ENCODE measurements at places on chromosomes 12 and 14. TPM values are rescaled to one million over a fixed set of nuclear protein-coding genes. Genes with fewer than 3 reads are reported as not detected.

DNA sequence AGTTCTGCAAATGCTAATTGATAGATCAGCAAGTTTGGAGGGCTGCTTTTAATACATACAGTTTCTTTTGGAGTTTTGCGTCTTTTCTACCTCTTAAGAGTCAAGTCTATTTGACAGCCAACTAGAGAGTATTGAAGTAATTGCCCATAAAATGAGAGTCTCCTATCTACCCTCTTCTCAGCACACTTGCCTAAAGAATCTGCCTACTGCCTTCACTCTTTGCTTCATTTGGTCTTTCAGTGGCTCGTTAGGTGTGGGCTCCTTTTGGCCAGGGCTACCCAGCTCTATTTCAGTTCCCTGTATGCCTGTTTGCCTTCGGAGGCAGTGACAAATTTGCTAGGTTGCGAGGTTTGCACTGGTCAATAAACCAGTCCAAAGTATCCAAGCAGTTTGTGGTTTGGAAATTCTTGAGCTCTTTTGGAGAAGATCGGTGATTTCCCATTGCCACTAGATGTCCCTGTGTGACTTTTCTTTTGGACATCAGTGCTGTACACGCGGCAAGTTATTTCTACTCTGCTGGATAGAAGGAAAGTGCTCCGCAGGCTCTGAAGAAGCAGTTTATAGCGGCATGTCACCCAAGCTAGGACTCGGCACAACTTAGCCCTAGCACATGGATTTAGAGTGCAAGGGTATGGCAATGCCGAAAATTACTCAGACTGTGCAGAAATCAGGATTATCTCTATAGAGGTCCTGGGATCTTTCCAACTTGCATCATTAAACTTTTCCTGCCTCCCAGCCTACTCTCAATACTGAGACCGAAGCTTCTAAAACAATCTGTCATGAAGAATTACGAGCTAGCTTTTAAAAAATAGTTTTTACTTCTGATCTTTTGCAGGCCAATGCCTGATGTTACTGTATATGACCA is 38.6 kb downstream of the MGST1 start:
- no peaks in the 10 kb centered on the region for H3K27me3 ChIP-seq
- H3K4me1 ChIP-seq = peaks cover 6% of the 10 kb centered on the region
- DNase-seq = no peak
- no peak overlapping the region for H3K27ac ChIP-seq

- no peaks in the 10 kb centered on the region for H3K36me3 ChIP-seq
- DNase-seq = peak; percentile 75
- H3K27ac ChIP-seq = no peak overlapping the region
- peaks cover 40% of the 10 kb centered on the region for H3K4me1 ChIP-seq
- H3K4me3 ChIP-seq = no peak overlapping the region
- no peaks in the 10 kb centered on the region for H3K27me3 ChIP-seq
Measured at GRCh38 chr14:52071675-52072074, 2.8 kb upstream of the NID2 start.

GRCh38 chr14:101353422-101353821 is 207.9 kb upstream of the DIO3 start:
- no peaks in the 10 kb centered on the region for H3K27me3 ChIP-seq
- no peak overlapping the region for H3K27ac ChIP-seq
- H3K36me3 ChIP-seq = no peaks in the 10 kb centered on the region
- H3K4me3 ChIP-seq = no peak overlapping the region

- no peak overlapping the region for H3K4me3 ChIP-seq
- H3K27me3 ChIP-seq = no peaks in the 10 kb centered on the region
- no peaks in the 10 kb centered on the region for H3K4me1 ChIP-seq
- no peak for DNase-seq
- no peaks in the 10 kb centered on the region for H3K36me3 ChIP-seq
Measured at GRCh38 chr12:60498656-60499055, 902.8 kb downstream of the SLC16A7 start.

DNA sequence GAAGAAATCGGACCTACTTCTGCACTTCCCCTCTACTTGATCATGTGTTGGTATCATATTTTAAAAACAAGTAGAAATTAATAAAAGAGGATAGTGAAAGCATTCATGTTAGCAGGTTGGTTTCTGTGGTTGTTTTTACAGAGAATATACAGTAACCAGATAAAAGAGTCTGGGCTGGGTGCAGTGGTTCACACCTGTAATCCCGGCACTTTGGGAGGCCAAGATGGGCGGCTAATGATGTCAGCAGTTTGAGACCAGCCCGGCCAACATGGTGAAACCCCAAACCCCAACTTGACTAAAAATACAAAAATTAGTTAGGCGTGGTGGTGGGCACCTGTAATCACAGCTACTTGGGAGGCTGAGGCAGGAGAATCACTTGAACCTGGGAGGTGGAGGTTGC is 55.9 kb downstream of the LRP6 start:
- H3K27me3 ChIP-seq = no peaks in the 10 kb centered on the region
- no peaks in the 10 kb centered on the region for H3K36me3 ChIP-seq
- no peak overlapping the region for H3K27ac ChIP-seq

DNA sequence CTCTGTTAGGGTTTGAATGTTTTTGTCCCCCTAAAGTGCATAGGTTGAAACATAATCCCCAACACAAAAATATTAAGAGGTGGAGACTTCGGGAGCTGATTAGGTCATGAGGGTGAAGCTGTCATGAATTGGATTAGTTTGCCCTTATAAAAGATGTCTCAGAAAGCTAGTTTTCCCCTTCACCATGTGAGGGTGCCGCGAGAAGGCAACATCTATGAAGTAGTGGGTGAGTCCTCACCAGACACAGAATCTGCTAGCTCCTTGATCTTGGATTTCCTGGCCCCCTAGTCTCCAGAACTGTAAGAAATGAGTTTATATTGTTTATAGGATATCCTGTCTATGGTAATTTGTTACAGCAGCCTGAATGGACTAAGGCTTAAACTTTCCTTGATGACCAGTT is 301.5 kb upstream of the ATP2B1 start:
- H3K27ac ChIP-seq = no peak overlapping the region
- H3K27me3 ChIP-seq = no peaks in the 10 kb centered on the region
- no peak for DNase-seq

DNA sequence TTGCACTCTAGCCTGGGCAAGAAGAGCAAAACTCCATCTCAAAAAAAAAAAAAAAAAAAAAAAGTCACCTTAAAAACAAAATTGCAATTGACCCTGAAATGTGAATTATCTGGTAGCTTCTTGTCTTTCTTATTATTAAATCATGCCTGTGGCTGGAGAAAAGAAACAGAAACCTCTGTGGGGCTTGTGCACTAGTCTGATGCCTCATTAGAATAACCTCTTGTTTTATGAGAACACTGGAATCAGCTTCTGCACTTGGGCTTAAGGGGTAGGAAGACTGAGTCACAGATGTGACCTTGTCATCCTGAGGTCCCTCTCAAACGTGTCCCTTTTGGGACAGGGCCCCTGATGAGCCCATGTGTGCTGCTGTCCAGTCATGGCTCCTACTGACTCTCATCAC is 237.9 kb downstream of the DACT1 start:
- no peak for DNase-seq
- no peaks in the 10 kb centered on the region for H3K36me3 ChIP-seq
- no peaks in the 10 kb centered on the region for H3K27me3 ChIP-seq
- H3K27ac ChIP-seq = no peak overlapping the region
- H3K4me1 ChIP-seq = no peaks in the 10 kb centered on the region

Gene GPR68
- 1.3 TPM for total RNA-seq

Gene CLEC4E
- total RNA-seq = not detected

DNA sequence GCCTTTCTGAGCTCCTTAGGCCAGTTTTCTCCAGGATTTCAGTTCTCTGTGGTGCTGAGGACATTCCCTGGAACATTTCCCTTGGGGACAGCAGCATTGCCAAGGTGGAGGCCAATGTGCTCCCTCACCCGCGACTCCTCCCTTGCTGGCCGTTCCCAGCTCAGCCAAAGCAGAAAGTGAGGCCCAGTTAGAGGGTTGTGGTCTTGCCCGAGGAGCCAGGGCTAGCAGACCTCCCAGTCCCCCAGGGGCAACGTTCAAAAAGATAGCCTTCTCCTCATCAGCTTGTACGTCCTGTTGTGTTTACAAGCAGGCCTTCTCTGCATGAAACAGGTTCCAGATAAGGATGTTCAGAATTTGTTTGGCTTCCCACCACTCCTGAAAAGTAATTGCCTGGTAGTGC is 78.4 kb downstream of the SSPN start:
- H3K27ac ChIP-seq = no peak overlapping the region
- H3K4me3 ChIP-seq = no peak overlapping the region
- no peaks in the 10 kb centered on the region for H3K27me3 ChIP-seq
- peaks cover 51% of the 10 kb centered on the region for H3K4me1 ChIP-seq

DNA sequence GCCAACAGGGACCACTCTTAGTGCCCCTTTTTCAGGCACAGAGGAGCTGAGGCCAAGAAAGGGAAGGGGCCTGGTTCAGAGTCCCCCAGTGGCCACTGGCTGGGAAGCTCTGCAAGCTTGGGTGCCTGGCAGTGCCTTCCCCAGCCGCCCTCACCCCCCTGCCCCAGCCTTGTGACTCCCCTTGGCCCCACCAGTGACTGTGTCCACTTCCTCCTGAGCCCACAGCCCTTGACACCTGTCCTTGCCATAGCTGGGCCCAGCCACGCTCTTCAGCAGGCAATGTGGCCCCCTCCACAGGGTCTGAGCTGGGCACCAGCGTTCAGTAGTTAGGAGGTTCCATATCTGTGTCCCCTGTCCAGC is 19.0 kb upstream of the C14orf180 start:
- no peak overlapping the region for H3K4me3 ChIP-seq
- no peak overlapping the region for H3K27ac ChIP-seq
- peaks cover 12% of the 10 kb centered on the region for H3K4me1 ChIP-seq
- no peak for DNase-seq

Gene OTX2
- total RNA-seq = not detected

DNA sequence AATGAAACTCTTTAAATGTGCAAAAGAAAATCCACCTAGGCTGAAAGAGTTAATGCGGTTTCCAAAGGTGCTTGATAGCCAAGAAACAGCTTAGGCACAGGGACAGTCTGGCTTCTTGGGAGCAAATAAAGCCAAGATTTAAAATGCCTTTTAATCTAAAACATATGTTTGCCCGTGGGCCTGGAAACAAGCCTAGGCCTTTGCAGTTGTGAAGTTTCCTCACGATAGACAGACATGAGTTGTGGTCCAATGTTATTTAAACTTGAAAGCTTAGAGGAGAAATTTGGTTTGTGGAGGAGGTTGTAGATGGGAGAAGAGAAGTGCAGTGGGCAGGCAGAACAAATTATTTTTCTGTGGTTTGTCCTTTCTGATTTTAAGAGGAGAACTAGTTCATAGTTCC is 29.8 kb downstream of the PROX2 start:
- H3K4me1 ChIP-seq = no peaks in the 10 kb centered on the region
- no peak overlapping the region for H3K27ac ChIP-seq
- no peak overlapping the region for H3K4me3 ChIP-seq
- H3K36me3 ChIP-seq = no peaks in the 10 kb centered on the region
- no peaks in the 10 kb centered on the region for H3K27me3 ChIP-seq

- H3K27ac ChIP-seq = peak overlapping the region; percentile 96
- H3K36me3 ChIP-seq = no peaks in the 10 kb centered on the region
- peaks cover 83% of the 10 kb centered on the region for H3K4me1 ChIP-seq
- no peak overlapping the region for H3K4me3 ChIP-seq
- DNase-seq = peak; percentile 94
Measured at GRCh38 chr14:68544081-68544892, 248.6 kb downstream of the ZFP36L1 start.

Gene DTX1
- total RNA-seq = 3.7 TPM

DNA sequence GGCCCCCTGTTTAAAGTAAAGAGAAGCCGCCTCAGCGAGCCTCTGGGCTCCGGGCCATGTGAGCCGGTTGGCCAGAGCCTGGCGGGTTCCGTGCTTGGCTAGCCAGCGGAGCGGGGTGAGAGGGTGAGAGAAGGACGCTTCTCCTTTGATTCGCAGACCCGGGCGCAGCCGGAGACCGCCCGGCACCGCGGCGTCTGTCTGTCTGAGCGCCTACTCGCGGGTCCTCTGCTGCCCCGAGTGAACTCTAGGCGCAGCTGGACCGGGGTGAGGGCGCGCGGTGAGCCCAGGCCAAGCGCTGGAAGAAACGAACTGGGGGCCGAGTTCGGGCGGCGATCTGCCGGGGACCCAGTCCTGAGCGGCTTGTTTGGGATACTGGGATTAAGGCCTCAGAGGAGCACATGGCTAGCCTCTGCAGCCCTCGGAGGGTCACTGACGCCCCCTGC is 41.4 kb upstream of the TBX5 start:
- DNase-seq = no peak
- H3K27ac ChIP-seq = no peak overlapping the region
- peaks cover 8% of the 10 kb centered on the region for H3K27me3 ChIP-seq
- H3K4me1 ChIP-seq = peaks cover 20% of the 10 kb centered on the region
- H3K36me3 ChIP-seq = no peaks in the 10 kb centered on the region

- H3K4me3 ChIP-seq = no peak overlapping the region
- H3K4me1 ChIP-seq = peaks cover 13% of the 10 kb centered on the region
- no peaks in the 10 kb centered on the region for H3K36me3 ChIP-seq
- no peak for DNase-seq
- no peak overlapping the region for H3K27ac ChIP-seq
- H3K27me3 ChIP-seq = no peaks in the 10 kb centered on the region
Measured at GRCh38 chr12:127041985-127042625, 1224.9 kb upstream of the TMEM132C start.

DNA sequence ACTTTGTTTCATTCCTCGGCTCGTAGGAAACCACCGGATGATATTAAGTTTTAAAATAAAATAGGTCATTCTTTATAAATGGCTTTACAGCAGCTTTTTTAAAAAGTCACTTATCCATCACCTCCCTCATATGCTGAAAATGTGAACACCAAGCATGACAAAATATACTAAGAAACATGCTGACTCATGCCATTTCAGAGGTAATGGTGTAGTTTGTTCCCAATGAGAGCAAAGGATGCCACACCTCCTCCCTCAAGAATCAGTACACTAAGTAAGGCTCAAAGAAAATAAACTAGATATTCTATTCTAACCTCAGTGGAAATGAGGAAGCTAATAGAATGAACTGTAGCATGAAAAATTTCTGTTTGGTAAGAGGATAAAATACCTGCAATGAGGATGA is 5.5 kb upstream of the DIO2 start:
- no peaks in the 10 kb centered on the region for H3K27me3 ChIP-seq
- no peak for DNase-seq
- H3K4me1 ChIP-seq = peaks cover 5% of the 10 kb centered on the region
- no peaks in the 10 kb centered on the region for H3K36me3 ChIP-seq
- H3K27ac ChIP-seq = no peak overlapping the region
- H3K4me3 ChIP-seq = no peak overlapping the region

DNA sequence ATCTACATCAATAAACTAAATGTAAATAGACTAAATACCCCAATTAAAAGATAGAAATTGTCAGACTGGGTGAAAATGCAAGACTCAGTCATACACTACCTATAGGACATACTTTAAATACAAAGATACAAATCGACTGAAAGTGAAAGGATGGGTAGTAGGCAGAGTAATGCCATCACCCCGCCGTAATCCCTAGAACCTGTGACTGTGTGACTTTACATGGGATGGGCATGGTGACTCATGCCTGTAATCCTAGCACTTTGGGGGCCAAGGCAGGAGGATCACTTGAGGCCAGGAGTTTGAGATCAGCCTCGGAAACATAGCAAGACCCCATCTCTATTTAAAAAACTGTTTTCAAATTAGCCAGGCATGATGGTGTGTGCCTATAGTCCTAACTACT is 2.6 kb upstream of the EVL start:
- H3K27ac ChIP-seq = no peak overlapping the region
- H3K4me3 ChIP-seq = no peak overlapping the region
- H3K27me3 ChIP-seq = no peaks in the 10 kb centered on the region
- H3K36me3 ChIP-seq = no peaks in the 10 kb centered on the region
- H3K4me1 ChIP-seq = peaks cover 8% of the 10 kb centered on the region

Gene P2RX7
- total RNA-seq = 1.7 TPM

GRCh38 chr12:70359458-70360197 is 6.5 kb upstream of the KCNMB4 start:
- H3K27me3 ChIP-seq = peaks cover under 1% of the 10 kb centered on the region
- peaks cover 4% of the 10 kb centered on the region for H3K36me3 ChIP-seq
- H3K4me1 ChIP-seq = no peaks in the 10 kb centered on the region
- no peak for DNase-seq
- H3K4me3 ChIP-seq = no peak overlapping the region

All from esophagus muscularis mucosa (tissue), 4 donors.